NCI-H1417 treated with DMSO at 0.1 percent for 48 hours (cell line): ENCODE measurements at places on chromosomes 7 and 10.
A peak's percentile ranks its signal among the peaks of the same experiment; 100 is the strongest.

DNA sequence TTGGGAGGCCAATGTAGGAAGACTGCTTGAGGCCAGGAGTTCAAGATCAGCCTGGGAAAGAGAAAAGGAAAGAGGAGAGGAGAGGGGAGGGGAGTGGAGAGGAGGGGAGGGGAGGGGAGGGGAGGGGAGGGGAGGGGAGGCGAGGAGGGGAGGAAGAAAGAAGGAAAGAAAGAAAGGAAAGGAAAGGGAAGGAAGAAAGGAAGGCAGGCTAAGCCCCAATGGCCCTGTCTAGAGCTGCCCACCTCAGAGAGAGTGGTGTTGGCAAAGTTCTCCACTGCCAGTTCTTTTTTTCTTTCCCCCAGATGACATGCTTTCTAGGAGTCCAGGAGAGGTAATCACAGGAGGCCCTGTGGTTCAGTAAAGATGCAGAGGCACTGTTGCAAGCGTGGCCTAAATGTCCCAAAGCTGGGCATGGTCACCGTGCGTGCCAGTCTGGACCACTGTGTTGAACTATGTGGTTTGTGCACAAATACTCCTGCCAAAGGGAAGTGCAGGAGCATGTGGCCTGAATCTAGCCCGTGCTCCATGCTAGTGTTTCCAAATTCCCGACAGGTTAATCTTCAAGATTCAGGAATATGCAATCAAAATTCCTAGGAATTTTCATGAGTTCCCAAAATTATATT, 39.7 kb downstream of the ODAD2 start:
- DNase-seq: no peak

- DNase-seq: no peak
Observed at GRCh38 chr10:73922007-73922863, 11.3 kb downstream of the PLAU start.

DNA sequence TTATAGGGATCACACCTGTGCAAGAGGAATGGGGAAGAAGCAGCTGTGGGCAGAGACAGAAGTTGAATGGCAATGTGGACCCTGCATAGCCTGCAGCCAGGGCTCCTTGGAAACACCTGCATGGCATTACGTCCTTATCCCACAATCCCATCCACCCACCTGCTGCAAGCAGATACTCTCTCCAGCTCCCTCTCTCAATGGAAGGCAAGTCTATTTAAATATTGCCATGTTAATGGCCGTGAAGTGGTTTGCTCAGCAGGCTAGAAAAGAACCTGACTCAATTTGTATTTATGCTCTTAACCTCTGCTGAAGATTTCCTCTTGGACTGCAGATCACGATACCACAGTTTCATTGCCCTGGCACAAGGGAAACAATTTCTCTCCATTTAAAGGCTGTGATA, 417.0 kb downstream of the TYW1 start:
- no peak for DNase-seq

DNA sequence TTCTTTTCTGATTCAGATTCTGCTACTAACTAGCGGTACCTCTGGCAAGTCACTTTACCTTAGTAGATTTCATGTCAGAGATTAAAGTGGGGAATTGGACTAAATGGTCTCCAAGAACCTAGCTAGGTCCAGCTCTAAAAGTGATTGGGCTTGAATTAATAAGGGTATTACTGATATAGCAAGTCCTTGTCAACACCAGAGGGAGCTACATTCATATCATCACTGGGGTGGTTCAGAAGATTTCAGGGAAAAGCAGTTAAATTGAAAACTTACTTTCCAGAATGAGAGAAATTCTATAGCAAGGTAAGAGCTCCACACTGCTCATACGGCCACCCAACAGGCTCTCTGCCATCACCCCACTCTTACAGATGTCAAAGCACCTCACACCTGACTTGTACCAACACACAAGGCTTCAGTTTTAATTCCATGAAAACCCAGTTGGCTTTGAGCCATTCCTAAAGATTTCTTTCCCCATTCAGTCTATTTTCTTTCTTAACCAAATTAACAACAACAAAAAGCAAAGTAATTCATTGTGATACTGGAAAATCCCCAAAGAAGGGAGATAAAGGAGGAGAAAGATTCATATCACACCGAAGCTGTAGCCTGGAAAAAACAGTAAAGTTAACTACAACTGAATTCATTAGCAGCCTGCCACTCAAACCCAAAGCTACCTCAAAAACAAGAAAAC, 38.0 kb upstream of the SPOCK2 start:
- no peak for DNase-seq

DNA sequence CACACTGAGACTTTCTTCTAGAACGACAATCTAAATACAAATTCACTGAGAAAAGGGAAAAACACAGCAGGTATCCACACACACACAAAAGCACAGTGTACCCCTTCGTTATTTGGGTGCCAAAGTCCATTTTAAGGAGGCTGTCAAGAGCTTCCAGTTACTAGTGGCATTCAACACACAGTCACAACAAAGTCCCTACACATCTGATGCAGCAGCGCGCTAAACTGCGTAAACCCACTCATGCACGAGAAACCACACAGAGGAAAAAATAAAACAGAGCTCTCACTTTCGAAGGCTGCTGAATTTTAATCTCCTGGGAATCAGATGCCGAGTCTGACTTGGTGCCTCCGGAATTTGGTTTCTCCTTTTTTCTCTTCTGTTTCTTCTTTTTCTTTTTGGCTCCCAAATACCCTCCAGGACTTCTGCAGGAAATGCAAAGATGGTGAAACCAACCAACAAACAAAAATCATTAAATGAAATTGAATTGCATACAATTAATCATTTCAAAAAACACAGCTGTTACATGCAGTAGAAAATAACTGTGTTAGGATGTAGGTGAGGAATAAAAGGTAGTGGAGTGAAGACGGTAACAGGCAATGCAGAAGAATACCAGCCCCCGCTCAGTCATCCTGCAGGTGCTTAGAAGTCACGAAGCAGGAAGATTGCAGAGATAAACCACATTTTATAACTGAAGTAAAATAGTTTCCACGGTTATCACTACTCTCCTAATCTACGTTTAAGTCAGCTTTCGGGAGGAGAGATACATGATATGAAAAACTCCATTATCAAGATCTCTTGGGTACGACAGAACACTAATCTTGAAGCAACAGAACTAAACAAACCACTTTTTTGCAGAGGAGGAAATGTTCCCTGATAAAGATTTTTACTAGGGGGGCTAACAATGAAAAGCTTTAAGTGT, 27.1 kb downstream of the NMT2 start:
- DNase-seq: no peak

GRCh38 chr7:106018566-106019469, 55.8 kb downstream of the CDHR3 start:
- DNase-seq: no peak

GRCh38 chr10:110411047-110411410, 86.7 kb upstream of the DUSP5 start:
- DNase-seq: no peak

DNA sequence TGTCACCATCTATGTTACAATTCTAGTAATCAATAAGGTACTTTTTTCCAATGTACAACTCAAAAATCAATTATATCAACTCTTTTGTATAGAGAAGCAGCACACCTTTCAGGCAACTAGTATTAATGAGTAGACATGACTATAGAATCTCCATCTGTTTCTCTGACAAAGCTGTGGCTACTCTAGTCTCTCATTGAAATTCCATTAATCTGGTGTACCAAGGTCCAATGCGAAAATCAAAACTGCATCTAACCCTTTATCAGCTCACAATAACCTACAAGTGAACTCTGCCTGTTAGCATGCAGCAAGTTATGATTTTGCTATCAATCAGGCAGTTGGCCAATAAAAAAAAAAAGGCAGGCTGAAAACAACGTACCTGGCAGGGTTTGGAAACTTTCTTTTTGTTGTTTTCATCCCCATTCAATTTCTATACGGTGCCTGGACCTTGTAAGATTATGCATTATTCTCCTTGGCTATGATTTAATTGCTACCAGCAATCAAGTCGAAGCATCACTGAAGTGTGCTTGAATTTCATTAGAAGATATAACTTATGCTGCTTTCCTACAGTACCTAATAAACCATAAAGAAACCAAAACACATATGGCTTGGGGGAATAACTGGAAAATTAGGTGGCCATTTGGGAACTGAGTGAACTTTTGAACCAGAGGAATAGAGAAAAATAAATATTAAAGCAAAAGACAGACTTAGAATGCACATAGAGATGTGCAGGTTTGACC, 23.2 kb downstream of the SKAP2 start:
- DNase-seq: no peak

- no peak for DNase-seq
Observed at GRCh38 chr10:97442277-97442676, 3.5 kb downstream of the EXOSC1 start.

DNA sequence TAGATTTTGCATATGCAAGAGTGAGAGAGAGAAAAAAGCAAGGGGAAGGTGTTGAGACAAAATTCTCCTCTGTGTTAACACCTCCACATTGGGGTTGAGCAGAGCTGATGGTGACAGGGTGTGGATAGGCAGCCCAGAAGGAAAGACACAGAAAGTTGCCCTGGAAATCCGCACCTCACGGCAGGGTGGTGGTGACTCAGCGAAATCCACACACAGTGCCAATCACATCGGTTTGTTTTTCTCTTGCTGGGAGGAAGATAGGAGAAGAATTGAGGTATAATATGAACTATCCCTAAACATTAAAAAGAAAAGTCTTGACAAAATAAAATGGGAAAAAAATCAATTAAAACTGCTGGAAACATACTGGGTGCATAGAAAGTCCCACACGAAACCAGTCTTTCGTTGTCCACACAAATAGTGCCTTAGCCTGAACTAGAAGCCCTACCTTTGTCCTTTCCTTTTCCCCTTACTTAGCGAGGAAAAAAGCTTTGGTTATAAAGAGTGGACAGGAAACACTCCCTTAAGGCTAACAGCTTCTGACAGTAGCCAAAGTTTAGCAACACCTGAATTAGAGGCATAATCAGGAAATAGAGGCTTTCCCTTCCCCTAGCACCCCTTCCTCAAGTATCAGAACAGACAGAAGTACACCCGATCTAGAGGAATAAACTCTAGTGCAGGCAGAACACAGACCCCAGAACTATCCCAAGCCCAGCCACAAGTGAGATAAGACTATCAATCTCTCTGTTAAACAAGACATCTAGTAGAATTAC, 39.2 kb upstream of the DNAJC1 start:
- no peak for DNase-seq

- DNase-seq: peak; percentile 3
Observed at GRCh38 chr10:84264611-84265141, 19.8 kb downstream of the RGR start.

- no peak for DNase-seq
Observed at GRCh38 chr10:72039377-72039776, 49.0 kb downstream of the SPOCK2 start.

- DNase-seq: no peak
Observed at GRCh38 chr10:62062752-62063512, 161.4 kb downstream of the ARID5B start.

DNA sequence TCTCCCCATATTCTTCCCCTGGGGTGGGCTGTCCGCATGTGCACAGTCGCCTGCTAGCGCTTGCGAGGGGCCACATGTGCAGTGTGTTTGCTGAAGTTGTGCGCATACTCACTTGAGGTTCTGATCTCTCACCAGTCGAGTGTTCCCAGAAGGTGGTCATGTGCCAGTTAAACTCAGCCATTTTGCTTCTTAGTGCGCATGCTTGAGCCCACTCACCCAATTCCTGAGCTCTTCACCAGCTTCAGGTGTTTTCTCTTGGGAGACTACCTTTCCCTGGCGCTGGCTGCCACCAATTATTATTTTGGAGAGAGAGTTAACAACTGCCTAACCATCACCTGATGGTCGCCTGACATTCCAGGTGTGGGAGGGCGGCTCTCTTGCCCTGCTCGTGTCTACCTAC, 25.2 kb upstream of the CPN1 start:
- no peak for DNase-seq
